ENCODE measurements at places on chromosomes 2 and 18. TPM values are rescaled to one million over a fixed set of nuclear protein-coding genes. Genes with fewer than 3 reads are reported as not detected.

The CAPN14 gene
- 0.62 TPM for total RNA-seq

GRCh38 chr18:68548904-68549870 is 165.7 kb downstream of the TMX3 start:
- no peak for DNase-seq

- DNase-seq, result no peak
Measured at GRCh38 chr2:11499081-11499743, 33.3 kb upstream of the E2F6 start.

- DNase-seq, result no peak
Measured at GRCh38 chr2:190844700-190845401, 35.8 kb upstream of the GLS start.

GRCh38 chr2:28750316-28751251 is 1.0 kb upstream of the PPP1CB start:
- no peak for DNase-seq

DNA sequence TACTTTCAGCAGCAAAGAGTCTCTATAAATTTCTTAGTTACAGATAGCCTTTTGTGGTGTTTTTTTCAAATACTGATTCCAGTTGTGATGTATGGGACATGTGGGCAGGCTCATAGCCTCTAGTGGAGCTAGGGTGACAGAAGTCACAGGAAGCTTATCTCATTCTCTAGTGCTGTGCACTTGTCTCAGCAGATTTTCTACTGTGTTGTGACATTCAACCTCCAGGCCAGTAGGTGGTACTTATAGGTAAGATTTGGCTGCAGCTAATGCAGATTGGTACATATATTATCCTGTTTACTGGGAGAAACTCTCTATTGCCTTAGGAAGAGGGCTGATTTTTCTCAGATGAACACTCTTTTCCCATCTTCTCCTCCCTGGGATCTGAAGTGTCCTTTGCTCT is 176.2 kb downstream of the CALCRL start:
- no peak for DNase-seq

DNA sequence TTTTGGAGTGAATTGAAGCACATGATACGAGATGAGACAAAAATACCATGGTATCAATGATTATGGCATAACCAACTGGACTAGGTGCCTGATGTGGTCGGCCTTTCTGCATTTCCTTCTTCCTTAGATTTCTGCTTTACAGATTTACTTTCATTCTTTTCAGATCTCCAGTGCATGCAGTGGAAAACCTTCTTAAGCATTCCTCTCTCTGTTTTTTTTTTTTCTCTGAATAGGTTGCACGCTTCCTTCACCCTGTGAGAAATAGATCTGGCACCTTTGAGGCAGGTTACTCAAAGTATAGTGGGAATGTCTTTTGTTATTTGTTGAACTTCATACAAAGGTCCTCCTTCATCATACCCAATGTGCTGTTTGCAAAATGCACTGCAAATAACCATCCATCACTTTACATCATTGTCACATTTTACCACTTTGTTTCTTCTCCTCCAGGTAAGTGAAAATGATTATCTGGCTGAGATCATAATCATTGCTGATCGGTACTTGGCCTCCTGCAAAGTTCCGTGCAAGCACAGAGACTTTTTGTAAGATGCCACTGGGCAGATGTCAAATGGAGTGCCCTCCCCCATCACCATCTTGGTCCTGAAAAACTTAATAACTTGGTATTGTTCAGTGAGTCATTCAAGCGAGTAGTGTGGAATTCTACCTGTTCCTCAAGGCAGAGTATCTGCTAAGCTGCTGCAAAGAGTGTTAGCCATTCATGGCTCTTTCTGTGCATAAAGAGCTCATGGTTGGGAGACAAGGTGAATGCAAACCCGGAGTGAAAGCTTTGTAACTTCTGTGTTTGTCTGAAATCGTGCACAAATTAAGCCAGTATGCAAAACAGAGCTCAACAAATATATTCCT is 30.0 kb upstream of the KLHL14 start:
- DNase-seq, result no peak

- DNase-seq, result no peak
Measured at GRCh38 chr18:56770873-56771272, 119.7 kb downstream of the WDR7 start.

The SRSF7 gene
- total RNA-seq, result 162 TPM

The AQP12B gene
- not detected for total RNA-seq

- DNase-seq, result no peak
Measured at GRCh38 chr2:104704496-104705245, 149.2 kb upstream of the POU3F3 start.

DNA sequence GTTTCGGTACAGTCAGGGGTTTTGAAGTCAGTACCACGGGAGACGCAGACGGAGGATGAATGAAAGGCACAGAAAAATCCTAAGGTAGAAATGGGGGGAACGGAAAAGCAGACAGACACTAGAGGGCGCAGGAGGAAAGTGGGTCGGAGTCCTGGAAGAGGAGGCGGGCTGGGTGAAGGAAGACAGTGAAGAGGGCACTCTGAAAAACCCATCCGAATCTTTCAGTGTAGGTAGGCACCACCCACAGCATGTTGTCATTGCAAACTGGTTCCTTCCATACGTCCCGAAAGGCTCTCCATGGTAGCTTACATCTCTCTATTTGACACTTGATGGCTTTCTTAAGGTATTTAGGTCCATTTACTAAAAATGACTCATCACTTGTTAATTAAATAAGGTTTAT is 18.5 kb upstream of the ZNF236 start:
- peak; percentile 68 for DNase-seq

Measured in ureter (tissue), 1 donor.